ENCODE measurements at places on chromosomes 3 and 15. TPM values are rescaled to one million over a fixed set of nuclear protein-coding genes. Genes with fewer than 3 reads are reported as not detected.

Gene CYP1A1
- not detected for total RNA-seq

Gene LRRC2
- total RNA-seq, result not detected

GRCh38 chr3:187748050-187748481 lies 2.8 kb upstream of the BCL6 start:
- no peak for DNase-seq
- peaks cover 13% of the 10 kb centered on the region for H3K27me3 ChIP-seq
- peaks cover 11% of the 10 kb centered on the region for H3K4me1 ChIP-seq
- H3K4me3 ChIP-seq, result no peak overlapping the region
- H3K36me3 ChIP-seq, result no peaks in the 10 kb centered on the region

DNA sequence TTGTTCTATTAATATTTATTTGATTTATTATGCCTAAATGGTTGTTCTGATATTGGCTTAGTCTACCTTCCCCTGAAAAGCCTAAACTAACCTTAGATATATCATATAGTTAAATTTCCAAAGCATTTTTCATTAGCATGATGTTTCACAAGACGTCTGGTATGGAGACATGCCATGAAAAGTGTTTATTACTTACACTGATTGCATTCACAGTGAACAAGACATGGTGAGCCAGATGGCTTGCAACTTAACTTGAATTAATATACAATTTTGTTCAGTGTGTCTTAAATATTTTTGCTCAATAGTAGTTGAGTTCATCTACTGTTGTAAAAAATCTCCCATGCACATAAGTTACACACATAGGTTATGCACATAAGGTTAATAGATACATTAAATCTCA lies 758.4 kb downstream of the NSUN3 start:
- no peaks in the 10 kb centered on the region for H3K4me1 ChIP-seq
- DNase-seq, result no peak
- no peaks in the 10 kb centered on the region for H3K36me3 ChIP-seq
- H3K27ac ChIP-seq, result no peak overlapping the region
- H3K27me3 ChIP-seq, result no peaks in the 10 kb centered on the region

- no peak overlapping the region for H3K27ac ChIP-seq
- peaks cover 4% of the 10 kb centered on the region for H3K27me3 ChIP-seq
- no peak for DNase-seq
- no peaks in the 10 kb centered on the region for H3K36me3 ChIP-seq
Measured at GRCh38 chr3:127428344-127428997, 140.6 kb upstream of the PRR20G start.

- no peak overlapping the region for H3K4me3 ChIP-seq
- no peaks in the 10 kb centered on the region for H3K36me3 ChIP-seq
- no peak for DNase-seq
Measured at GRCh38 chr15:50315814-50316630, 39.0 kb downstream of the GABPB1 start.

DNA sequence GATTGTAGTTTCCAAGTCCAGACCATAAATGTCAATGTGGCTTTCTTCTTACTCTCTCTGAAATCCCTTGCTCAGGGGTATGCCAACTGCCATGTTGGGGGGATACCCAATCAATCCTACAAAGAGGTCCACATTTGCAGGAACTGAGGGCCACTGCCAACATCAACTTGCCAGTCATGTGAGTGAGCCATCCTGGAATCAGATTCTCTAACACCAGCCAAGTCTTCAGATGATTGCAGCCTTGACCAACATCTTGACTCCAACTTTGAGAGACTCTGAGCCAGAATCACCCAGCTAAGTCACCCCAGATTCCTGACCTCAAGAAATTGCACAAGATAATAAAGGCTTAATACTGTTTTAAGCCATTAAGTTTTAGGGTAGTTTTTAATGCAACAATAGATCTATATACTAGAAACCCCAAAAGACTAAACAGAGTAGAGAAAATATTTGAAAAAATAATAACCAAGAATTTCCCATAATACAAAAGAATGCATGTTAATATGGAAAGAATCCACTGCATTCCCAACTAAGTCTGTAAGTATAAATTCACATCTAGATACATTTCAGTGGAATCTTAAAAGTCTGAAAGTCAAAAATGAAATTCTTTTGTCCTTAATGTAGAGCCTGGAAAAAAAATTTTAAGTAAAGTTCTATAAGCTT lies 22.4 kb downstream of the ISG20 start:
- H3K4me1 ChIP-seq, result peaks cover 13% of the 10 kb centered on the region
- no peaks in the 10 kb centered on the region for H3K27me3 ChIP-seq
- H3K4me3 ChIP-seq, result no peak overlapping the region
- no peaks in the 10 kb centered on the region for H3K36me3 ChIP-seq

DNA sequence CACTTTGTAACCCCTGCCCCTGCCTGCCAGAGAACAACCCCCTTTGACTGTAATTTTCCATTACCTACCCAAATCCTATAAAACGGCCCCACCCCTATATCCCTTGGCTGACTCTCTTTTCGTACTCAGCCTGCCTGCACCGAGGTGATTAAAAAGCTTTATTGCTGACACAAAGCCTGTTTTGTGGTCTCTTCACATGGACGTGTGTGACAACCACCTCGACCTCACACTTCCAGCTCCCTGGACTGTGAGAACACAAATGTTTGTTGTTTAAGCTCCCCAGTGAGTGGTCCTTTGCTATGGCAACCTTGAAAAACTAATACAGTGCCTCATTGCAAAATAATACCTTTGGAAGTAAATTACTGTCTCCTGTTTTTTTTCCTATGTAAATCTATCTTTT lies 299.2 kb upstream of the POU1F1 start:
- no peak overlapping the region for H3K27ac ChIP-seq
- no peak for DNase-seq
- H3K36me3 ChIP-seq, result no peaks in the 10 kb centered on the region
- no peaks in the 10 kb centered on the region for H3K4me1 ChIP-seq
- H3K4me3 ChIP-seq, result no peak overlapping the region

GRCh38 chr3:182364723-182365650 lies 428.3 kb upstream of the ATP11B start:
- H3K27me3 ChIP-seq, result no peaks in the 10 kb centered on the region
- no peak overlapping the region for H3K27ac ChIP-seq
- H3K4me1 ChIP-seq, result no peaks in the 10 kb centered on the region
- no peak overlapping the region for H3K4me3 ChIP-seq
- H3K36me3 ChIP-seq, result no peaks in the 10 kb centered on the region
- no peak for DNase-seq

DNA sequence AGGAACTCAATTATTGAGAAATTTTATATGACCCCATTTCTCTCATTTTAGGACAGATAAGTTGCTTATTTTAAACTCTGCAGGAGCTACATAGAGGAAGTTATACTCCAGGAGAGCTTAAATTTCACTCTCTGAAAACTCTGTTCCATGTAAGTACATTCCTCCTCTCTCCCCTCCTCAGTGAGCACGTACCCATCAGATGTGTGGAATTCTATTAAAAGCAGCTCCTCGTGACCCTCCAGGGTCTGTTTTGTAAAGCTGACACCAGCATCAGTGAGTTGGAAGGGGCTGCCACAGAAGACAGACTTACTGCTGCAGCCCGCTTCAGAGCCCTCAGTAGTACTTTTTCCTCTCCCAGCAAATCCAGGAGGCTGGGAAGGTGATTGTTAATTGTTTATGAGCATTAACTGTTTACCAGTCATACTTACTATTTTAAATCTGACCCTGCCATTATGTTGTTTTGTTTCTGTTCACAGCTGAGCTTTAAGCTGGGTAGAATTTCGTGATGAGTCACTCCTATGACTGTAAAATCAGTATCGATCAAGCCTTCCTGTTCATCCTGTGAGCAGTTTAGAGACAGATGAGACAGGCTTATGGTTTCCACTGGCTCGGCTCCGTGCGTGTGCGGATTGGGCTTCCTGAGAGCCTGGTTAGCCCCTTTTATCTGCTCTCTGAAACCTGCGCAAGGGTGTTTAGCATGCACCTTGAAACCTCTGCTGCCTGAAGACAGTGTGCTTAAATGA lies 20.4 kb downstream of the IGF1R start:
- DNase-seq, result peak; percentile 38
- H3K27ac ChIP-seq, result no peak overlapping the region
- no peak overlapping the region for H3K4me3 ChIP-seq
- H3K4me1 ChIP-seq, result peaks cover 6% of the 10 kb centered on the region
- no peaks in the 10 kb centered on the region for H3K27me3 ChIP-seq

- H3K27me3 ChIP-seq, result no peaks in the 10 kb centered on the region
- H3K27ac ChIP-seq, result peak overlapping the region; percentile 49
- H3K36me3 ChIP-seq, result peaks cover 13% of the 10 kb centered on the region
- no peak for DNase-seq
Measured at GRCh38 chr15:40906991-40907802, 12.9 kb downstream of the VPS18 start.

DNA sequence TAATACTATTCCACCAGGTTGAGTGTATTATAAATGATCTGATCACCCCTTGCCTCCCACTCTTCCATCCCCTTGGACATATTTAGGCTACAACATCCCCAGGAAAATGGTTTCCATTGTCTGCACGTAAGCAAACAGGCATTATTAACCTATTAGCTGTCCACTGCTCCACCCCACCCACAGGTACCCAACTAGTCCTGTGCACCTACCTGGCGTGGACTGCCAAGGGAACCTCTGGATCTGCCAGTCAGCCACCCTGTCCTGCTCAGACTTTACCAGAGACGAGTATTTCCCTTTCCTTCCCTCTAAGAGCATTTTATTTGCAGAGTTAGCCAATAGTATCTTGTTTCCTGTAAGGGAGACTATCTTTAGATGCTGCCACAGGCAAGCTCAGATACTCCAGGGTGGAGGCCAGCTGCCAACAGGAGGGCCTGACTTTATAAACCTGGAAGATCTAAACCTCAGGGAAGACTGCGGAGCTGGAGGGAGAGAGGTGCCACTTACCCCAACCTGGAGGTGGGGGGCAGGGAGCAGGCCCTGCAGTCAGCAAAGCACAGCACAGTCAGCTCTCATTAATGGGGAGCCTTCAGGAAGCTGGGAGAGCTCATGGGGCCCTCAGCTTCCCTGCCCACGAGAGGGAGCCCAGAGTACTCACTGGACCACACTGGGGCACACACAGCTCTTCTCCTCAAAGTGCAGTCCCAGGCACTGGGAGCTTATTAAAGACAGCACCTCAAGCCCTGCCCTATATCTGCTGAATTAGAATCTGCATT lies at the start of gene CX3CR1:
Gene CX3CR1 (minus strand): TSS at position 292 of the 773 bp plus-strand sequence. CDS start 13,527 bp downstream, outside the sequence.
- no peaks in the 10 kb centered on the region for H3K36me3 ChIP-seq
- H3K27me3 ChIP-seq, result no peaks in the 10 kb centered on the region
- DNase-seq, result no peak
- H3K4me1 ChIP-seq, result peaks cover 6% of the 10 kb centered on the region

- no peak overlapping the region for H3K27ac ChIP-seq
- H3K4me3 ChIP-seq, result no peak overlapping the region
- no peaks in the 10 kb centered on the region for H3K27me3 ChIP-seq
- no peaks in the 10 kb centered on the region for H3K36me3 ChIP-seq
- no peaks in the 10 kb centered on the region for H3K4me1 ChIP-seq
Measured at GRCh38 chr15:27692438-27692837, 406.7 kb downstream of the OCA2 start.

DNA sequence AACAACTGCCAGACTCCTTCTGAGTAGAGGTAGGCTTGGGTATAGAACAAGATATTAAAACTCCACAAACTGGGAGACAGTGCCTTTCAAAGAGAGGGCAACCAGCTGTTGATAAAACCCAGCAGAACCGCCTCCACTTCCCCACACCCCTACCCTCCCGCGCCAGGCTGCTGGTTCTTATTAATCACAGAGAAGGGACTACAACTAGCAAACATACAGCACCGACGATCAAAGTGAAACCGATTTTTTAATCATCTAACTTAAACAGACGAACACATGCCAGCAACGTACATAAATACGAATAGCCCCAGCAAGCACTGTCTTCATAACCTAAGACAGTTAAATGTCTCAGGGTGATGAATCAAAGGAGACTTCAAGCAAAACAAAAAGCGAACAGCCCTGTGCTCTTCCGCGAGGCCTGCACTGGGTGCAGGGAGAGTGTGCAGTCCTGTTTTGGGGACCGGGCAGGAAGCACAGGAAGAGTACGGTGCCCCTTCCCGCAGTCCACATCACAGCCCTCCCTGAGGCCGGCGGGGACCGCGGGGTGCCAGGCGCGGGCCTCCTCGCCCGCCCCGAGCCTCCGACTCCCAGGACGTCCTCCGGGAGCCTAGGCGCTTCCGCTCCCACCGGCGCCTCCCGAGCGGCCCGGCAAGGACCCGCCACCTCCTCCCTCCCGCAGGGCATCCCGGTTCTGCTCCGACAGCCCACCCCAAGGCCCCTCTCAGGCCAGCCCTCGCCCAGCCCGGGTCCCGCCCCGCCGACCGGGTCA lies 75.1 kb upstream of the VGLL4 start:
- no peaks in the 10 kb centered on the region for H3K4me1 ChIP-seq
- peak overlapping the region; percentile 83 for H3K4me3 ChIP-seq

GRCh38 chr3:121793078-121793477 lies 41.8 kb downstream of the IQCB1 start:
- peaks cover 29% of the 10 kb centered on the region for H3K4me1 ChIP-seq
- DNase-seq, result no peak
- no peaks in the 10 kb centered on the region for H3K27me3 ChIP-seq
- no peaks in the 10 kb centered on the region for H3K36me3 ChIP-seq

GRCh38 chr15:51223771-51224229 lies 114.6 kb downstream of the CYP19A1 start:
- no peaks in the 10 kb centered on the region for H3K36me3 ChIP-seq
- H3K4me3 ChIP-seq, result no peak overlapping the region
- H3K27ac ChIP-seq, result no peak overlapping the region
- H3K4me1 ChIP-seq, result peaks cover 15% of the 10 kb centered on the region
- H3K27me3 ChIP-seq, result no peaks in the 10 kb centered on the region

- peak; percentile 31 for DNase-seq
- peaks cover 17% of the 10 kb centered on the region for H3K4me1 ChIP-seq
- H3K27me3 ChIP-seq, result no peaks in the 10 kb centered on the region
- H3K27ac ChIP-seq, result no peak overlapping the region
- H3K4me3 ChIP-seq, result no peak overlapping the region
- no peaks in the 10 kb centered on the region for H3K36me3 ChIP-seq
Measured at GRCh38 chr15:58551084-58551763, 119.4 kb downstream of the LIPC start.

DNA sequence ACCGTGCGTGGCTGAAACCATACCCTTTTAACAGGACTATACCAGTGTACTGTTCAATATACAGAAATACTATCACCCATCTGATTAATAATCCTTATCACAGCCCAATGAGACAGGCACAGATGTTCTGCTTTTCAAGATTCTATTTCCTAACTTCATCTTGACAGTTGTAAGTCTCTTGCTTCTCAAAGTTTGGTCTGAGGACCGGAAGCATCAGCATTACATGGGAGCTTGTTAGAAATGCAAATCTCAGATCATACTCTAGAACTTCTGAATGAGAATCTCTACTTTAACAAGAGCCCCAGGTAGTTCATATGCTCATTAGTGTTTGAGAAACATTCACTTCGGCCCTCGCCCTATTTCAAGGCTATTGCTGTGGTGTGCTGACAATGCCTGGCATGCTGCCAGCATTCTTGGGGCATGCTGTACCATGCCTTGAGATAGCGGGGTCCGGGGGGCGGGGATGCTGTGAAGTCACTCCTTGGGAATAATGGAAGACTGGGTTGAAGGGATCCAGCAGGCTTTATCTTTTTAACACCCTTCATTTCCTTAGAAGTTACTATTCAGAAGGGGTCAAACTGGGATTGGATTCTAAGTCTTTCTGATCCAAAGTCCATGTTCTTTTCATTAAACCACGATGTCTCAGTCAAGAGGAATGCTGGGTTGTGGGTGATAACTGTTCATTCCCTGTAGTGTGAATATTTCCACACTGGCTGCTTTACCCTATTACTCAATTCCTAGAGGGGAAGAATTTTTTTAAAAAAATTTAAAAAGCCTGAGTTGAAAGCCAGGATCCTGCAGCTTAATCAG lies 194.7 kb downstream of the LPP start:
- no peak overlapping the region for H3K27ac ChIP-seq
- DNase-seq, result no peak
- no peaks in the 10 kb centered on the region for H3K36me3 ChIP-seq
